Stimulated activated CD4-positive, alpha-beta T cell treated with anti-CD3 and anti-CD28 coated beads, Interleukin-15, amount 100 ng/mL, for 24 hours (primary cell): ENCODE measurements at places on chromosomes 13 and 19.
A peak's percentile ranks its signal among the peaks of the same experiment; 100 is the strongest.

- DNase-seq, result no peak
These were observed 64.6 kb downstream of the ATP11A start for GRCh38 chr13:112754281-112755025.

GRCh38 chr13:112200200-112200599 is 133.3 kb downstream of the SOX1 start:
- no peak for DNase-seq

GRCh38 chr13:89057862-89058261 is 1386.7 kb downstream of the SLITRK5 start:
- DNase-seq, result no peak

DNA sequence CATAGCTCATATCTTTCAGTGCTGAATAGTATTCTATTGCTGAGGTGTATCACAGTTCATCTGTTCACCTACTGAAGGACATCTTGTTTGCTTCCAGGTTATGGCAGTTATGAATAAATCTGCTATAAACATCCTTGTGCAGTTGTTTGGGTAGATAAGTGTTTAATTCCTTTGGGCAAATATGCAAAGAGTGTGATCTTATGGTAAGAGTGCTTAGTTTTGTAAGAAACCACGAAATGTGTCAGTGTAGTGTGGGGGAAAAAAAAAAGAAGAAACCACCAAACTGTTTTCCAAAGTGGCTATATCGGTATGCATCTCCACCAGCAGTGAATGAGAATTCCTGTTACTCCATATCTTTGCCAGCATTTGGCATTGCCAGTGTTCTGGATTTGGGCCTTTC is 93.3 kb downstream of the PIBF1 start:
- no peak for DNase-seq

- no peak for DNase-seq
These were observed 620 bp downstream of the CRTC1 start for GRCh38 chr19:18683958-18684641.

GRCh38 chr19:6952956-6953355 is 65.6 kb downstream of the ADGRE1 start:
- DNase-seq, result no peak

- DNase-seq, result no peak
These were observed 462.5 kb downstream of the KLF5 start for GRCh38 chr13:73521290-73521624.

DNA sequence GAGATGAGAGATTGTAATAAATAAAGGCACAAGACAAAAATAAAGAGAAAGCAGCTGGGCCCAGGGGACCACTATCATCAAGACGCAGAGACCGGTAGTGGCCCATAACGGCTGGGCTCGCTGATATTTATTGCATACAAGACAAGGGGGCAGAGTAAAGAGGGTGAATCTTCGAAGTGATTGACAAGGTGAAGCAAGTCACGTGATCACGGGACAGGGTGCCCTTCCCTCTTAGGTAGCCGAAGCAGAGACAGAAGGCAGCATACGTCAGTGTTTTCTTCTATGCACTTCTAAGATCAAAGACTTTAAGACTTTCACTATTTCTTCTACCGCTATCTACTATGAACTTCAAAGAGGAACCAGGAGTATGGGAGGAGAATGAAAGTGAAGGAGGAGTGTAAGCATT is 4.6 kb upstream of the PRKCG start:
- DNase-seq, result peak; percentile 38

DNA sequence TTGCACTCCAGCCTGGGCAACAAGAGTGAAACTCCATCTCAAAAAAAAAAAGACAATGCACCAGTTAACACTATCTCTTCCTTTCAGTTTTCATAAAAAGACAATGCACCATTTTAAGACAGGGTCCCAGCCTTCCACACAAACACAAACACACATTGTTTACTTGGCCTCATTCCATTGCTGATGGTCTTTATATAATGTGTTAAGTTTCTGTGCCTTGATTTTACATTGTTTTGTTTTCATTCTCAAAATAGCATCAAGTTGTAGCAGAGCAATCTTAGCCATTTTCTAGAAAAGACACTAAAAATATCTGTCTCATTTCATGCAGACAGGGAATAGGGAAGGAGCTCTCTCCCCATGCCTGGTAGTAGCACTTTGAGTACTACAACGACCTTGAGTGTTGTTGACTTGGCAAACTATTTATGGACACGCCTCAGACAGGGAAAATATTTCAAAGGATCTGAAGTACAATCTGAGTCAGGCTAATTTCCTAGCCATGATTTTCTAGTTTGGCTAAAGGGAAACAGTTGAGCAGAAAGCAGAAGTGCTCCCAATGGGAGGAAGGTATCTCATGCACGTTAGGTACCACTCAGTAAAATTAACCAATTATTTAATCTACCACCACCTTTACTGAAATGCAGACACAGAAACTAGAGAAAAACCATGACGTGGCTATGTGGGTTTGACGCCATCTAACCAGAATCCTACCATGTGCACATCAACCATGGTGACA is 120.6 kb downstream of the ABCC4 start:
- no peak for DNase-seq
